Stimulated activated CD4-positive, alpha-beta T cell treated with anti-CD3 and anti-CD28 coated beads, Interleukin-15, amount 100 ng/mL, for 48 hours (primary cell): ENCODE measurements at places on chromosomes 2 and 18.

- DNase-seq = no peak
Measured at GRCh38 chr2:10909050-10909995, 2.4 kb upstream of the KCNF1 start.

- no peak for DNase-seq
Measured at GRCh38 chr2:148599109-148599991, 45.2 kb upstream of the EPC2 start.

- DNase-seq = no peak
Measured at GRCh38 chr2:221969087-221969829, 329.5 kb downstream of the PAX3 start.

- no peak for DNase-seq
Measured at GRCh38 chr2:19538411-19538963, 180.1 kb upstream of the OSR1 start.

DNA sequence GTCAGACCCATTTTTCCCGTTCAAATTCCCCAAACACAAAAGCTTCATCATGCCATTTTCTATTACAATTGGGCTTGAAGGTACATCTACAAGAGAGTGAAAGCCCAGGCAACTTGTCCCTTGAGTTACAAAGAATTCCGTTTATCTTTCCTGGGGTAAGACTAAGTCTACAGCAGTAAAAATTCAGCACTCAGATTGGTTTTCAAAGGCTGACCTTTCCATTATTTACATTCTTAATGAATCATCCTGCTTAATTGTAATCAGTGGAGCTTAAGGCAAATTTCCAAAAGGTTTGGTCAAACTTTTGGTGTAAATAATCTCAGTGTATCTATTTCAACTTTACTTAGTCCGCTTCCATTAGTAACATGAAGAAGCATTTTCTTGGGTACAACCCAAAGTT, 33.4 kb upstream of the ST3GAL5 start:
- no peak for DNase-seq

DNA sequence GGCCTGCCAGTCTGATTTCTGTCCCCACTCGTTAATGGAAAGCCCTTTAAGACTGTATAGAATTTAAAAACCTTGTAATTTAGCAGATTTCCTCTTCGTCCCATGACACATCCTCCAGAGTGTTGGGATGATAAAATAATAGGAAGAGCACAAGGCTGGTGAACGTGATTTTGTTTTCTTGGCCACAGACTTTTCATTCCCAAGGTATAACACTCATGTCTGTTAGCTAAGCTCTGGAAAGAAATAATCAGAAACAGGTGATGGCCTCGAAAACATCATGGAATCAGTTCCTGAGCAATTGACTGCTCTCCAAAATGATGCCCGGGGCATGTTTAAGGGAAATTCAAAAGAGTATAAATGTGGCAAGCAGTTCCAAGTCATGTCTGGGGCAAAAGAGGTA, 337.8 kb upstream of the TCF4 start:
- DNase-seq = no peak

- DNase-seq = no peak
Measured at GRCh38 chr2:97869722-97870346, 125.9 kb downstream of the TMEM131 start.

DNA sequence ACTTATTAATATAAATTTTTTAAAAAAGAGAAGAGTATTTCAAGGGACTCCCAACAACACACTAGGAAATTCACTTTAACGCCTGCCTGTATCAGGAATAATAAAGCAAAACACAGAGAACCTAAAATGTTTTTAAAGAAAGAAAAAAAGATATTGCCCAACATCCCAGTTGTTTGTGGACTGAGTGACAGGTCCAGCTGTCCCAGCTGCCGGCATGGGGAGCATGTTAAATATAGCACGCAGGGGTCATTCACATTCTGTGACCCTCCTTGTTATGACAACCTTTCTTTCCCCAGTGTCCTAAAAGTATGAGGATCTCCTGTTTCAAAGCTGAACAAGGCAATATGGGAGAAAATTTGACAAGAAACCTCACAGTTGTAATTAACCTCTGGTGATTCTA, 4.4 kb downstream of the KLHL41 start:
- DNase-seq = no peak

DNA sequence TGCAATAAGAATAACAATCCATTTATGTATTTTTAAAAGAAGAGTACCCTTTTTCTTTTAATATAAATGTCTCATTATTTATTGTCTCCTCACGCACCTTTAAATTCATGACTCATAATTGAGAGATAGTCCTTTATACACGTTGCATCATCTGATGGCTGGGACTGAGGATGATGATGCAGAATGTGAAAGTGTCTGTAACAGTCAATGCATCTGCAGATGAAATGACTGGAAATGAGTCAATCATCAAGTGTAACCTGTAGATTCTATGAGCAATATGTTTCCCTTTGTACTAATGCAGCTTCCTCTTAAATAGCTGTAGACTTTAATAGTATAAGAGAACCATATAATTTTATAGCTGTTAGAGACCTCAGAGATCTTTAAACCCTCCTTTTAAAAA, 26.1 kb upstream of the SYT4 start:
- no peak for DNase-seq

- no peak for DNase-seq
Measured at GRCh38 chr2:143070704-143071103, 58.5 kb upstream of the ARHGAP15 start.

DNA sequence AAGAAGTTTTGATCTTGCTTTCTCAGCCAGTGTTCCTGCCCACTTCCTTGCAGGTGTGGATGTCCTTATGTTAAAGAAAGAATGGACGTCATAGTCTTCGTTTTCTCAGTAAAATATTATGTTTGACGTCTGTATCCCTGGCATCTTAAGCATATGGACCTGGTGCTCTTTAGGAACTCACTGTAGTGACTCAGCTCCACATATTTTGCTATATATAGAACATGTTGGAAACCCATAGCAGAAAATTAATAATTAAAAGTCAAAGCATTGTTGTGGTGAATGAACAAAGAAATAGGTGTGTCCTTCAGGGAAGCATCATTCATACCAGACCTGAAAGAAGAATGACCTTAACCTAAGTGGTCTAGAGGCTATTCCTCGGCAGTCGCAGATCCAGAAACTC, 196.1 kb downstream of the MCFD2 start:
- no peak for DNase-seq

GRCh38 chr2:185202945-185203528, 535.6 kb upstream of the FSIP2 start:
- DNase-seq = no peak

GRCh38 chr2:219221957-219222518, 3.3 kb upstream of the ABCB6 start:
- DNase-seq = no peak

- DNase-seq = no peak
Measured at GRCh38 chr2:111653103-111653624, 230.8 kb downstream of the ANAPC1 start.

GRCh38 chr2:26355038-26355995, 8.7 kb upstream of the ADGRF3 start:
- DNase-seq = no peak

DNA sequence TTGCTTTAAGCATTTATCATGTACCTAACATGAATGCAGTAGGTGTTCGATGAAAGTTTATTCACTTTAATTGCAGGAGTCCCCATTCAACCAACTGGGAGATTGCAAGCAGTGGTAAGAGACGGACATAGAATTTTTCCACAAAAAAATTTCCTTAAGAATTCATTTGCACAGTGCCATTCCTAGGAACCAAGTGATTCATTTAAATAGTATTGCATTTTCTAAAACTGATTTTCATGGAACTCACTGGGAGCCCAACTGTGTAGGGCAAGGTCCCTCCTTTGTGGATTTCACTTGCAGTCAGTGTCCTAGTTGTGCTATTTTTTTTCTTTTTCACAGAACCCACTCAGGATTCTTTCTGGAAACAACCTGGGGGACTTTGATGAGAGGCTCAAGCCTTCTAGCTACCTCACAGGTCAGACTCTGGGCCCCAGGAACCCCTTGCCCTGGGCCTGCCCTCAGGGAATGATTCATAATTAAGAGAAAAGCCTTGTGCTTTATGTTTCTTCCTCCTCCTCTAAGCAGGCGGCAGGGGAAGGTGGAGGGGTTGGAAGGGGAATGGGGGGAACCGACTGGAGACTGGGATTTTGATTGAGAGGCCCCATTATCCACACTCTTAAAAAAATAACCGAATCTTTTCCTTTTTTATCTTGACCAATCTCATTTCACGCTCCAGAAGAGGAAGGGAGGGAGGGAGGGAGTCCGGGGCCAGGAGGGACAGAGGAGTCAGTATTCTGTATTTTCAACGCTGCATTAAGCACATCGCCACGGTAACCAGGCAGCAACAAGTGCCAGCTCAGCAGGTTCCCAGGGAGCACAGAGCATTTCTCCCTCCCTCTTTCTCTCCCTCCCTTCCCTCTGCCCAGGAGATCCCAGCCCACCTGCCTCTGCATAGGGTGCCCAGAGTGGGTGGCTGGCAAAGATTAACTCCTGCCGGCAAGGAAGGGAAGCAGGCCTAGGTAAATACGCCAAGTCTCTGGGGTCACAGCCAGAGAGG, 51.8 kb downstream of the PSD4 start:
- DNase-seq = no peak

DNA sequence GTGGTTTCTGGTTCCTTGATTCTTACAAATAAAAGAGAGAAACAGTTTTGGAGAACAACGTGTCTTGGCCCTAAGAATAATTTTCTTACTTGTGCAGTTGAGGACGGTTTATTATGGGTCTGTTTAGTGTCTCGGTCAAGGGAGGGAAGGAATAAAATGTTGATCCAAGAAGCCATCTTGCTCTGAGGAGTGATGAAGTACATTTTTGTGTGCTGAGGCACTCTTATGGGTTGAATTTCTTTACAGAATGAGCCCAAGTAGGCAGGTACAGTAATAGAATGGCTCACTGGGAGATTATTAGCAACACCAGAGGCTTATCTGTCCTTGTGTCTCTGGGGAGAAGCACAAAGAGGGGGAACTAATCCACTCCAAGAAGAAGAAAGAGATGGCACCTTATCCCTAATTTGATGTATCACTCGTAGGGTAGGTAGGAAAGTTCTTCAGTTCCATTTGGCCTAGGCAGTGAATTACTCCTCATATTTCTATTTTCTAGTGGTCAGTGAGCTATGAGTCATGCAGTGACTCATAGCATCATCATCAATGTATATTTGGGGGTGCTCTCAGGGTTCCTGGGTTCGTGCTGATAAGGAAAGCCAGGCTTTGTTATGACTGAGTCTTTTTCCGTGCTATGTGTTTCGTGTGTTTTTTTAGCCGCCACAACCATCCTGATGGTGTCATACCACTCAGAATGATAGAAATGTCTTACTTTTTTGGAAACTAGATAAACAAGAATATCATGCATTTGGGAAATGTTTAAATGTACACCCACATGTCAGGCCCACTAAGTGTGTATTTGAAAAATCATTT, 250.1 kb upstream of the CTAGE1 start:
- no peak for DNase-seq

DNA sequence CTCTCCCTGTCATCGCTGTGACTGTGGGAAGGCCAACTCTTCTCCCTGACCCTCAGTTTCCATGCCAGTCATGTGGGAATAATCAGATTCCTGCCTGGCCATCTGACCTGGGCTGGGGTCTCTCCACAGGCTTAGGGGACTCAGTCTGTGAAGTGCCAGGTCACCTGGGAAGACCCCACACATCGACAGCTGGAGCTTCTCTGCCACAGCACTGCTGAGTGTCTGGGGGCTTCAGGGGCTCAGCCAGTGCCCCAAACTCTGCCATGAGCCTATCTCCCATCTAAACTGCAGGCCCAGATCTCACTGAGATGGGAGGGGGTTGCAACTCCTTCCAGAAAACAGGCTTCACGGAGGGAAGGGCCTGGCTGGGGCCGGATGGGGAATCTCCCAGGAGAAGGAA, 42.0 kb upstream of the OTOS start:
- no peak for DNase-seq

DNA sequence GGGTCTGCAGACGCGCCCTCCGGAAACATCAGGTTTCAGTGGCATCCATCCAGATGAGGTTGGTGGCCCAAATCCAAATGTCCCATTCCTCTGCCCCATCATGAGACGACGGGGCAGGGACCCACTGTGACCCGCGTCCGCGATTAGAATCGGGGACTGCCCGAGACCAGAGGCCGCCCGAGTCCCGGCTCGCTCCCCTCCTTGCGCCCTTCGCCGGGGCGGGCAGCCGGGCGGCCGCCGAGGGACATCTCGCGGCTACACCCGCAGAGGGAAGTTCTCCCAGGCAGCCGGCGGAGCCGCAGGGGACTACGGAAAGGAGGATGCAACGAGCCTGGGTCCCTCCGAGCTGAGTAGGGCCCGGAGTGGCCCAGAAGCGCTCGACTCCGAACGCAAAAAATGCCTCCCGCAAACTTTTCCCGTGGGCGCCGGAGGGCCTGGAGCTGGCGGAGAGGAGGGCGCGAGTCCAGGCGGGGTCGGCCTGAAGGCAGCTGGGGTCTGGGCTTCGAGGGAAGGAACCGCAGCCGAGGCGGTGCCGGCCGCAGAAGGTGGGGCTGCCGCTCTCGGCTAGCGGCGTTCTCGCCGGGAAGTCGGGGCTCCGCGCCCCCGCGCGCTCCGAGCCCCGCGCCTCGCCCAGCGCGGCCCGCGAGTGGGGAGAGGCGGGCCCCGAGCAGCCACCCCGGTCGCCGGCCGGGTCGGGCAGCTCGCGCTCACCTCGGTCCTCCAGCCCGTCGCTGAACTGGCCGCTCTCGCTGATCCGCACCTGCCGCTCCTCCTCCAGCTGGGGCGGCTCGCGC, 580 bp downstream of the TMEM163 start:
- DNase-seq = no peak

- DNase-seq = no peak
Measured at GRCh38 chr2:222722327-222722946, 51.0 kb downstream of the MOGAT1 start.

DNA sequence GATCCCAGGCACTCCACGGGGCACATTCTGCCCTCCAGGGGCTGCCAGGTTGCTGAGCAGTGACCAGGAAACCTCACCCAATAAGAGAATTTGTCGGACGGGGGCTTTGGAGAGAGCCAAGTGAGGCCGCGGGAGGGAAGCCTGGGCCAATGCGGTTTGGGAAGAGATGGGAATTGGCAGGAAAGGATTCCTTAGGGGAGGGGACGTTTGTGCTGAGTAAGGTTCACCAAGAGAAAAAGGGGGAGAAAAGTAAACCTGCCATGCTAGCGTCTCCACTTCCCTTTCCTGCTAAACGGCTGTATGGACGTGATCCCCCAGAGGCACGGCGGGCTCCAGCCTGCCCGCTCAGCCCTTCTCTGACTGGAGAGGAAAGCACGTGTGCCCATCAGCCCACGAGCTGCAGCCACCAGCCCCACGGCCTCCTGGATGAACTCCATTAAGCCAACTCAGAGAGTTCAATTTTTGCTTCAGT, 194.4 kb upstream of the ID2 start:
- no peak for DNase-seq

- no peak for DNase-seq
Measured at GRCh38 chr2:74884118-74884762, 50.3 kb downstream of the HK2 start.

- DNase-seq = no peak
Measured at GRCh38 chr18:46448347-46448746, 208.7 kb downstream of the LOXHD1 start.

DNA sequence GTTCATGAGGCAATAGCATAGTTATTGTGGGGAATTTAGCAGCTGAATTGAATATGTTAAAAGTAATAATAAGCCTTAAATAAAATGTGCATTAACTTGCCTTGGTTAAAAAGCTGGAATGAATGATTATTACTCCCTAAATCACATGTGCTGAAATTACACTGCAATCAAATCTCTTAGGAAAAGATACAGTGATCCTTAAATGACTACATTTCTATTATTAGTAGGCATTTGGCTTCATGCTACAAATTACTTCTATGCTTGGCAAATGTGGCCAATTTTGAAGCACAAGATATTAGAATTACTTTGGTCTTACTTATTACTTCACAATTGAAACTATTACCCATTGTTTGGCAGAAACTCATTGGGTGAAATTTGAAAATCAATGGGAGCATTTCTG, 5.4 kb downstream of the RND3 start:
- DNase-seq = no peak

GRCh38 chr2:174395969-174396630, 570 bp downstream of the SCRN3 start:
- DNase-seq = no peak
